ENCODE measurements at places on chromosomes 13 and 19.

DNA sequence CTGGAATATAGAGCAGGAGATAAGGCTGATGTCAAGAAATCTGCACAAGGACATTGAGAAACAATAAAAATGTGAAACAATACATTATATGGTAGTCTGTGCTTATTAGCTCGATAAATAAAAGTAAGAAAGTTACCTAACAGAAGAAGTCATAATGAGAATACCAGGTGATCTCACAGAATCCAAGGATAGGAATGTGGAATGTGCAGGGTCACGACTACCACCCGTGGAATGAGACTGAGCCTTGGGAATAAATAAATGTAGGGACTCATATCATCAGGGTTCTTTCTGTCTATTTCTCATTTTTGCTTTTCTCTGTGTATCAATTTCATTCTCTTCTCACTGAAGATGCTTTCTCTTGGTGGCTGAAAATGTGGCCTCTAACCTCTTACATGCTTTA is 26.0 kb upstream of the KBTBD7 start:
- H3K4me3 ChIP-seq = no peak overlapping the region
- no peaks in the 10 kb centered on the region for H3K27me3 ChIP-seq
- H3K36me3 ChIP-seq = peaks cover 20% of the 10 kb centered on the region

GRCh38 chr19:45125975-45126493 is 33.1 kb downstream of the PPP1R37 start:
- no peak overlapping the region for H3K4me3 ChIP-seq
- DNase-seq = peak; percentile 82
- H3K4me1 ChIP-seq = peaks cover 36% of the 10 kb centered on the region

- no peak overlapping the region for H3K27ac ChIP-seq
- H3K4me1 ChIP-seq = peaks cover 4% of the 10 kb centered on the region
- no peak overlapping the region for H3K4me3 ChIP-seq
- H3K27me3 ChIP-seq = peaks cover 13% of the 10 kb centered on the region
- no peak for DNase-seq
Observed at GRCh38 chr13:96988441-96988840, 5.8 kb downstream of the OXGR1 start.

DNA sequence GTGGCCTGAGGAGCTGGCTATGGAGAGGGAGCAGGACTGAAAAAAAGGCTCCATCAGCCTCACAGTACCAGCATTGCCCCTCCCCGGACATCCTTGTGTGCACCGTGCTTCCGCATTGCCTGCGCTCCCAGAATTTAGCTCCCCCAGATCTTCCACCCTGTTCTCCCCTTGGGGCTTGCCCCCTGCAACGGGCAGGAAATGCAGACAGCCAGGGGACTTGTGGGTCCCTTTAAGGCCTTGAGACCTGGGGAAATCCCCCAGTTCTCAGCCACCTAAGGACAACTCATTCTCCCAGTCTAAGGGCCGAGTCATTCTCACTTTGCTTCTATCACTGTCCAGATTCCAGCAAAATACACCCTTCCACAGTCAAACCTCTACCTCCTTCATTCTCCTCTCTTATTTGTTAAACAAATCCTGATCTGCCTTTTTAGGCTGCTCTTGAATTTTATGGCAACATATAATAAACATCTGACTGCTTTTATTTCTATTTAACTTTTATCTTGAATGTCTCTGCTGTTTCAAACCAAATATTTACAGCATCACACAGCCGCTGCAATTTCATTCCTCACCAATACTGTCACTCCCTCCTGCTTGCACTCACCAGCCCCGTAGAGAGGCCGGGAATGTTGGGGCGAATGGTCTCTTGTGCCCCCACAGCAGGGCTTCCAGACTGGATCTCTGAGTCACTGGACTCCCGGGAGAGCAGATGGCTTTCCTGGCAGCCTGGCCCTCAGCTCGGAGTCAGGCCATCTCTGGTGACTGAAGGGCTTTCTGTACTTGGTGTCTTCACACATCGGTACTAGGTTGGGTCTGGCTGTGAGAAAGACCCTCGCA is 221.9 kb downstream of the TSHZ3 start:
- no peaks in the 10 kb centered on the region for H3K4me1 ChIP-seq
- no peak overlapping the region for H3K27ac ChIP-seq
- DNase-seq = no peak
- no peak overlapping the region for H3K4me3 ChIP-seq
- H3K36me3 ChIP-seq = no peaks in the 10 kb centered on the region

- DNase-seq = no peak
- H3K4me1 ChIP-seq = peaks cover 25% of the 10 kb centered on the region
- H3K4me3 ChIP-seq = no peak overlapping the region
Observed at GRCh38 chr19:46732966-46733689, 12.7 kb upstream of the FKRP start.

GRCh38 chr19:18385359-18385674 is 641 bp upstream of the GDF15 start:
- no peaks in the 10 kb centered on the region for H3K36me3 ChIP-seq
- H3K27me3 ChIP-seq = peaks cover 39% of the 10 kb centered on the region
- no peak overlapping the region for H3K4me3 ChIP-seq
- H3K4me1 ChIP-seq = peaks cover 14% of the 10 kb centered on the region

DNA sequence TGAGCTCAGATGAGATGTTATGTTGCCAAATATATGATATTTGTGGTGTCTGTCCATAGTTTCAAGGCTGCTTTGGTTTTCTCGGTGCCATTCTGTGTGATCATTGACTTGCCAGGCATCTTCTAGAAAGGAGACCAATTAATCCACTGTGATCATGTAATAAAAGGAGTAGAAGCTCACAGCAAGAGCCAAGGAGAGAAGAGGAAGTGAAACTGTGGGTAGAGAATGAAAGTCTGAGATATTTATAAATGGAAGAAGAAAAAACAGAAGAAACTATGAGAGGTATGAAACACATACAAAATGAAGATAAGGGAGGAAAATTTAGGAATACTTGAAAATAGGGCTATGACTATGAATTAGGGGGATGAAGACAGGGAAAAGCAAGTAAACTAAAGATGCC is 11.1 kb upstream of the ZNF613 start:
- no peaks in the 10 kb centered on the region for H3K27me3 ChIP-seq
- DNase-seq = no peak
- no peak overlapping the region for H3K4me3 ChIP-seq
- peaks cover 15% of the 10 kb centered on the region for H3K36me3 ChIP-seq
- H3K4me1 ChIP-seq = no peaks in the 10 kb centered on the region

- H3K27ac ChIP-seq = no peak overlapping the region
- no peaks in the 10 kb centered on the region for H3K36me3 ChIP-seq
- no peak for DNase-seq
- peaks cover 2% of the 10 kb centered on the region for H3K4me1 ChIP-seq
- no peak overlapping the region for H3K4me3 ChIP-seq
Observed at GRCh38 chr13:44050450-44051063, 170.9 kb downstream of the LACC1 start.

- H3K27me3 ChIP-seq = peaks cover 5% of the 10 kb centered on the region
- no peak overlapping the region for H3K4me3 ChIP-seq
Observed at GRCh38 chr13:50831512-50831911, 12.0 kb downstream of the DLEU7 start.

DNA sequence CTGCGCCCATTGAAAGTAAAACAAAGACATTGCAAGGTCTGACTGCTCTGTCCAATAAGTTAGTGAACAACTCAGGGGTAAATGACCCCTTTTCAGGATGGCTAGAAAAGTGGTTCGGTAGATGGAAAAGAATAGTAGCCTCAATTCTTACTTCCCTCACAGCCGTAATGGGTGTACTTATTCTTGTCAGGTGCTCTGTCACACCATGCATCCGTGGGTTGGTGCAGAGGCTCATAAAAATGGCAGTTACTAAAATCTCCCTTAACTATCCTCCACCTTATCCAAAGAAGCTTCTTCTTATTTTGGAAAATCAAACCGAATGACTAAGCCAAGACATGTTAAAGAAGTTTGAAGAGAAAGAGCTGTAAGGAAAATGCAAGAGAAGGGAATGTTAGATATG is 31.4 kb upstream of the ZNF83 start:
- H3K36me3 ChIP-seq = peaks cover 81% of the 10 kb centered on the region
- no peaks in the 10 kb centered on the region for H3K27me3 ChIP-seq
- H3K4me3 ChIP-seq = no peak overlapping the region
- no peak for DNase-seq
